NCI-H446 treated with DMSO at 0.1 percent for 48 hours (cell line): ENCODE measurements at places on chromosomes 5 and 9.

DNA sequence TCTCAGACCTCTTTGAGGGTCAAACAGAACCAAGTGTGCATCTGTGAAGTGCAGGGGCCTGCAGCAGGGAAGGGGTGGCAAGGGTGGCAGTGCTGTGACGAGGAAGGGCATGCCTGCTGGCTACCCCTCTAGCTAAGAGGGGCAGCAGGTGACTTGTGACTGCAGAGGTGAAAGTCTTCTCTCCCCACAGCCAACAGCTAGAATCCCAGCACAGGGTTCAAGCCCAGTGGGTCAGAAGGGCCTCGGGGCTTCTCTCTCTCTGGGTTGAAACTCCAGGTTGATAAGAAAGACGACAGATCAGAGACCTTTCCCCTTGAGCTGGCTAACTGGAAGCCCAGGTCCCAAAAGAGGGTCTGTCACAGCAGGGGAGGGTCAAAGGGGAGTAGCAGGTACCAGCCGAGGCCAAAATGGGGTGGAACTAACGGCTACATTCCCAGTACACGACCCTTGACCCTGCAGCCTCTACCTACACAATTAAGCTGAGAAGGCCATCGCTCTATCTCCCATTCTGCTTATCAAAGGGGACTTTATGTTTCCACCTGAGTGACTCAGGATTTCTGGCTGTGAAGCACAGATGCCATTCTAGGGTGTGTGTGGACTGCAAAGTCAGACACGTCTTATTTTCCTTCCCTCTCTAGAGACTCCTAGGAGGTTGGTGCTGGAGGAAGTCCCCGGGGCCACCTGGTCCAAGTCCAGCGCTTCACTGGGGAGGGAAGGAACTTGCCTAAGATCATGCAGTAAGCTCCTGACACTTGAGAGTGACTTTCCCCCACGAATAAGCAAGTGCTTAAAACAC is 14.6 kb downstream of the ANKS6 start:
- DNase-seq, result no peak

DNA sequence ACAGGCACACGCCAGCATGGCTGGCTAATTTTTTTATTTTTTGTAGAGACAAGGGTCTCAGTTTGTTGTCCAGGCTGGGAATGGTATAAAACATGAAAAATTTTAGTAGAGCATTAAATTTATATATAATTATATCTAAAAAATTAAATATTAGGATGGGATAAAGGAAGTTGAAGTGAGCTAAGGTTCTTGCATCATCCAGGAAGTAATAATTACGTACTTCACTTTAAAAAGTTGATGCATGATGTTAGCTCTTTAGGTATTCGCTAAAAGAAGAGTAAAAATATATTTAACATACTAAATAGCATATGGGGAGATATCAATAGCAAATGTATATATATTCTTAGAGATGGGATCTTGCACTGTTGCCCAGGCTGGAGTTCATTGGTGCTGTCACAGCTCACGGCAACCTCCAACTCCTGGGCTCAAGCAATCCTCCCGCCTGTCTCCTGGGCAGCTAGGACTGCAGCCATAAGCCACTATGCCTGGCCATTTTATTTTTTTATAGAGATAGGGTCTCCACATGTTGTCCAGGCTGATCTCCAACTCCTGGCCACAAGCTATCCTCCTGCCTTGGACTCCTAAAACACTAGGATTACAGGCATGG is 12.3 kb downstream of the DCAF10 start:
- no peak for DNase-seq

- no peak for DNase-seq
Observed at GRCh38 chr5:151900891-151901290, 23.8 kb downstream of the GLRA1 start.

GRCh38 chr9:6330958-6331634 is 2.9 kb downstream of the TPD52L3 start:
- no peak for DNase-seq

GRCh38 chr9:20662156-20662555 is 21.9 kb upstream of the FOCAD start:
- DNase-seq, result no peak

DNA sequence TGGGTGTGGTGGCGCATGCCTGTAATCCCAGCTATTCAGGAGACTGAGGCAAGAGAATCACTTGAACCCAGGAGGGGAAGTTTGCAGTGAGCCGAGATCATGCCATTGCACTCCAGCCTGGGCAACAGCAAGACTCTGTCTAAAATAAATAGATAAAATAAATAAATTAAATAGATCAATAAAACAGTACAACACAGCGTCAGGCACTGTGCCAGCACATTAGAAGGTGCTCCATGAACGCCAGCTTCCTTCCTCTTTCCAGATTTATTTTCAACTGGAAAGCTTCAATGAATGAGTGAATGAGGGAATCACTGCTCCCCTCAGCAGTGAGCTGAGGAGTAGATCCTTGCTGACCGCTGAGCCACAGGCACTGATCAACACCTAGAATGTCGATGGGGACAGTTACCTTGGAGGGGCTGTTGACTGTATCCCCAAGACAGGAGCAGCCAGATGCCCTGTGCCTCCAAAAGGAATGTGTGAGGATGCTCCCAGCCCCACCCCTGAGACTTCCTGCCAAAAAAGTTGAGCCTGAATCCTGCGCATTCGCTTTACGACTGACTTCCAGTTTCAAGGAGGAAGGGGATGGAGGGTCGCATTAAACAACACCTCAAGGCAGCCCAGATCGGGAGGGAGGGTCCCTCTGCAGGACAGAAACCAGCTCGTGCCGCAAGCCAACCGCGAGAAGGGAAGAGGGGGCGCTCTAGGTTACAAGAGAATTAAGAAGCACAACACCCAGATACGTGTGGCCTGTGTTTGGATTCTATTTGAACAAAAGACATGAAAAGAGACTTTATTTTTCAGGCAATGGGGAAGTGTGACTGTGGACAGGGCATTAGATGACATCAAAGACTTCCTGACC is 54.0 kb upstream of the CNOT6 start:
- no peak for DNase-seq

- no peak for DNase-seq
Observed at GRCh38 chr5:65823845-65824445, 101.9 kb downstream of the NLN start.

GRCh38 chr5:50958852-50959457 is 292.5 kb downstream of the PARP8 start:
- no peak for DNase-seq

- no peak for DNase-seq
Observed at GRCh38 chr5:179166171-179166885, 106.2 kb downstream of the ZNF354C start.

- DNase-seq, result no peak
Observed at GRCh38 chr9:98016137-98016680, 33.1 kb downstream of the ANP32B start.

DNA sequence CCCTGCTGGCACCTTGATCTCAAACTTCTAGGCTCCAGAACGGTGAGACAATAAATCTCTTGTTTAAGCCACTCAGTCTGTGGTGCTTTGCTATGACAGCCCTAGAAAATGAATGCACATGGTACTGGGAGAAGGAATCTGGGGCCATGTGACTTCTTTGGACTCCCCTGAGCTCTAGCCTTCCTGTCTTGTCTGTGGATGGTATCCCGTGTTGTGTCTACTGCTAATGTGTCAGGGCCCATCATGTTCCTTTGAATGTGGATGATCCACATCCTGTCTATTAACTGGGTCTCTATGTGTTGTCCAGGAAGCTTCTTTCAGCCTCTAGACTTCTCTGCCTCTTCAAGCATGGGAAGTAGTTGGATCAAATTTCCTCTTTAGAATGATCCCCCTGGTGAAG is 25.1 kb downstream of the IL7R start:
- no peak for DNase-seq

- DNase-seq, result no peak
Observed at GRCh38 chr5:141369994-141370848, at the start of gene PCDHGB3. Gene PCDHGB3 (plus strand): TSS chr5:141370242. CDS start chr5:141370395, 153 bp downstream.

DNA sequence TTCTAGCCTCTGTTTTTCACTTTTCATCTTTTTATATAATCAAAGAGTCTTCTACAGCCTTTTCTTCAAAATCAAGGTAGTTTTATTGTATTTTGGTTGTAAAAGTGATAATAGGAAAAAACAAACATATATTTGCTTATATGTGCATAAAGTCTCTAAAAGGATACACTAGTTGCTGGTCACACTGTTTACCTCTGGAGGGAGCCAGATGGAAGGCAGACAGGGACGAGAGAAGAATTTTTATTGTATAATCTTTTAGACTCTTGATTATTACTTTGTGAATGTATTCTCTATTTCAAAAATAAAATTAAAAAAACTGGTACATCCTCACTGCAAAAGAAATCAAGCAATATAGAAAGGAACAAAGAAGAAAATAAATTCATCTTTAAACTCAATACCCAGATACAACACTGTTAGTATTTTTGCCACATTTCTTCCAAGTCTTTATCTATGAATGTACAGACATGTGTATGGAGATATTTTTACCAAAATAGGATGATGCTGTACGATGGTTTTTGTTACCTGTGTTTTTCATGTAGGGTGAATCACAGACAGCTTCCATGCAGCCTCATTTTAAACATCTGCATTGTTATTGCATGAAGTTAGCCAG is 6.1 kb upstream of the RNF183 start:
- no peak for DNase-seq
